ENCODE measurements at places on chromosomes 5 and 9.

DNA sequence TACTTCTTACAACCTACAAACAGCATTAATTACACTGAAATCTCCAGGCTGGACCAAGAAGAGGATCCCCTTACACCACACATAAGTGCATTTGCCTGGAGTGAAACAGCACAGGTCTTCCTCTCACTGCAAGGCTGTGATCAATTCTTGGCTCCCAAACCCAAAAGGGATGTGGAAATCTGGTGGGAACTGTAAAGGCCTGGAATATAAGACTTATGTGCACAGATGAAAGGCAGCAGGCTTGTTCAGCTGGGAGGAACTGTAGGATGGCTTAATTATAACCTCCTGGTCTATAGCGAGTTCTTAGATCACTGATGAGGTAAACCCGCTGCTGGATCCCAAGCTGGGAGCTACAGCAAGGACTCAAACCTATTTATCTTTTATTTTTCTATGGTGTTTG is 182.9 kb upstream of the TNC start:
- no peak for DNase-seq

DNA sequence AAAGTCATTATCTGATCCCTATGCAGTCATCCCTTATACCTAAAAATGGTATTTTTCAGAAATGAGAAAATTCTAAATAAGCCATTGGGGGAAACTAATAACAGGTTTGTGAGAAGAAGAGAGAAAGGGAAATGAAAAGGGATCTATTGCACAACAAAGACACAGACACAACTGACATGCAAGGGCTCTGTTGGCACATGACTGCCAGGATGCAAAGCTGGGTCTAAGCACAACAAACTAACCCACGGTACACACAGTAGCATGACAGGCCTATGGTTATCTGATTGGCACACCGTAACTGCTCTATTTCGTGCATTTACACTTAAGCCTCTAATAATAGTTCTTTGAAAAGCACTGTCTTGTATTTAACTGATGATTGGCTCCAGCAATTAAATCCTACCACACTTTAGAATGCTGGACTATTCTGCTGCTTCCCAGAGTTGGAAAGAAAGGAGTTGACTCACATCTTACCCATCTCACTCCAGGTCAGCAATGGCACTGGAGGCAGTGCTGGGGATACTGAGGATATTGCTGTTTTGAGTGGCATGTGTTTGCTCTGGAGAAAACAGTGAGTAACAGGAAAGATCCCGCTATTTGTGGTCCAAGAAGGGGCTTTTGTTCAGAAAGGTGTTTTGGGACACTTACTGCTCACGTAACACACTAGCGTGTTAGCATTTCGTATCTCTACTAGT is 328.3 kb downstream of the GLIS3 start:
- DNase-seq: no peak

DNA sequence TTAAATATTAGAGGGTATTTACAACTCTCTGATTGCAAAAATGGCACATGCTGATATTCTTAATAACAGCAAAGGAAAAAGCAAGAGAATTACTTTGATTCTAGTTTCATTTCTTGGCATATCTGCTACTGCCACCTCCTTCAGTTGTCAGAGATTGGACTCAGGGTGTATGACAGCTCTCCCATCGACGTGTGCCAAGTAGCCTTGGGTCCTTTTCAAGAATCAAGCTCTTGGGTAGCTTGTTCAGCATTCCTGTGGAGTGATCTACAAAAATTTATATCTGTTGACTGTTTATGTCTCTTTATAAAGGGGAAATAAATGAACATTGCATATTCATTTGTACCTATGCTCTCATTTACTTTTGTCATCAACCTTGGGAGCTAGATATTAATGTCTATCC is 315.6 kb downstream of the PRR16 start:
- no peak for DNase-seq

DNA sequence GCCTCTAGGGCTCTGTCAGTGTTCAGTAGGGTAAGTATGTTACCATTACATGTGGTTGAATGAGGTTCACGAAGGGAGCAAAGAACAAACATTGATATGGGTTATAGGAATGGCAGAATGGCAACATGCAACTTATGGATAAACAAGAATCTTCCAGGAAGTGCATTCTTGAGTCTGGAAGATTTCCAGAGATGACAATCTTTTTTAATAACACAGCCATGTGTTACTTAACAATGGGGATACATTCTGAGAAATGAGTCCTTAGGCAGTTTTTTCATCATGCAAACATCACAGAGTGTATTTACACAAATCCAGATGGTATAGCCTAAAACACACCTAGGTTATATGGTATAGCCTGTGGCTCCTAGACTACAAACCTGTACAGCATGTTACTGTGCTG is 9.1 kb upstream of the SLC28A3 start:
- no peak for DNase-seq

- DNase-seq: no peak
These were observed 22.8 kb upstream of the NDST1 start for GRCh38 chr5:150484964-150485692.

DNA sequence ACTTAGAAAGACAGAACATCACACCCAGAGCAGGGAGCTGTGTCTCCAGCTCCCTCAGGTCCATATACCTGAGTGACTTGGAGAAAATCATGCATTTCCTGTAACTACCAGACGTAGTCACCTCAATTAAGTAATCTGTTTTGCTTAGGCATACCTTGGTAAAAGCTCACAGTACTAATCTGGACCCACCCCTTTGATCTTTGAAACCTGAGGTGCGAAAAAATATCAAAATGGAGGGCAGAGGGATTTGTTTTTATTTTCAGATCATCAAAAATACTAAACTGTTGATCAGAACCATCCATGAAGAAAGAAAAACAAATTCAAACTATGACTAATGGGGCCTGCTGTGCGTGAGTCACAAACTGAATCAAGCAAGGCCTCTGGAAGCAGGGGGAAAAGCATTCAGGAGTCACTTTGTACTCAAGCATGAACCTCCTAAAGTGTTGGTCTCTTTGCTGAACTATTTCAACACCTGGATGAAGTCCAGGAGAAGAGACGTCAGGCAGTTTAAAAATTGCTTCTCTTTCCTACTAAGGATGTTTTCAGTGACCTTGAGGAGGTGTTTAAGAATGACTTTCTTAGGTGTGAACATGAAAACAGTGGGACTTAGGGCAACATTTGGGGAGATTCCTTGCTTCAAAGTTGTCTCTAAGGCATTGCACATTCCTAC is 76.3 kb downstream of the MUSK start:
- DNase-seq: no peak

DNA sequence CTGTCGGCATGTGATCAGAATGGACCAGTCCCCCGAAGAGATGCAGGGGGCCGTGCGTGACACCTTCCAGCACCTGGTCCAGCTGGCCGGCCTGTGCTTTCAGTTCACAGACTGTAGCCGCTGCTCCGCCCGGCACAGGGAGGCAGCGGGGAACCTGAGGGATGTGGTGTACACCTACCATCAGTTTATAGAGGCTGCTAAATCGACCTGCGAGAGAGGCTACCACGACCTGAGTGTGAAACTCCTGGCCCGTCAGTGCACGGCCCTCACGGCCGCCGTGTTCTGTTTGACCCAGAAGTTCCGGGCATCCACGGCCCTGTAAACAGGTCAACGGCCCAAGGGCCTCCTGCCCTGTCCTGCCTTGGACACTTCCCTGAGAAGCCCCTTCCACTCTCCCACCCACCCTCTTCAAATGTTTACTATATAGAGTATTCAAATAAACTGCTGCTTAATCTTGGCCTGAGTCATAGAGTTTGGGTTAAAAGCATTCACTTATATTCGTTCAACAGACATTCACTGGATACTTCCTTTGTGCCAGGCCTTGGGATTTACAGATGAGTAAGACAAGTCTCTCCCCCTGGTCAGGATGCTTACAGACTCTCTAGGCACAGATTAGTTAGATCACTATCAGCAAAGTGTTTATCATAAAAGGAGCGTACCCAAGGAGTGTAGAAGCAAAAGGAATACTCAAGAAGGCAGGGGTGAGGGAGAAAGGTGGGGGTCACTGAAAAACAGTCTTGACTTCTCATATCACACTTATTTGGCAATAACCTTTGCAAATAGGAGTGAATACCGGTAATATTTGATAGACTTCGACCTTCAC is 6.9 kb upstream of the TRMT10B start:
- DNase-seq: no peak

- no peak for DNase-seq
These were observed 79.8 kb downstream of the MRPL36 start for GRCh38 chr5:1719860-1720259.

GRCh38 chr5:131305906-131306305 is 42.1 kb downstream of the CDC42SE2 start:
- DNase-seq: no peak

DNA sequence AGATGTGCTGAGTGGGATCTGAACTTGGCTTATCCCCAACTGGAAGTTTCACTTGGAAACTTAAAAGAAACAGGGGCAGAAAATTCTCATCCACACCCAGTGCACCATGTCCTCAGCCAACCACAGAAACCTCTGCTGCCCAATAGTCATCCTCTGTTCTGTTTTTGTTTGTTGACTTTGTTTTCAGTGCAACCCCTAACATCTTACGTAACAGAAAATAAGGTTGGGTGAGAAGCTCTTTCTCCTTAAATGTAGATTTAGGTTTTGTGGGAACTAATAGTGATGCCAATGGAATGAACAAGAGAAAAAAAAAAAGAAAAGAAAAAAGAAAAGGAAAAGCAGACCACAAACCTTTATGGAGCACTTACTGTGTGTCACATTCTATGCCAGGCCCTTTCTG is 262.8 kb downstream of the PAPPA start:
- DNase-seq: no peak

DNA sequence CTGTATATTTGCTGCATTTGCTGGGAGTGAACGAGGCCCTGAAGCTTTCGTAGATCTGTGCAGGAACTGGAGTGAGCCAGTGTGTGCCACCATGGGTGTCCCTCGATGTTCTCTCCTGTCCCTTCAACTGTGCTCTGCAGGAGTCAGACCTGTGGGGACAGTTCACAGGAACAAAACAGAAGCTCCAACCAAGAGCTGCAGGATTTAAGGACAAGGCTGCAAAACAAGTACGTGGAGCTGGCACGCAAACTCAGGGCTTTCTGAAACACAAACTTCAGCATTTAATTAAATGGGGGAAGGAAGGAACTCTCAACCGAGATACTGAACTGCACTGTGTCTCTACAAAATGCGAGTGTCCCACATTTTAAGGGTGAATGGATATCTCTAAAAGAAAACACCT is 24.2 kb downstream of the BASP1 start:
- DNase-seq: no peak
